ENCODE measurements at places on chromosomes 16 and 17. TPM values are rescaled to one million over a fixed set of nuclear protein-coding genes. Genes with fewer than 3 reads are reported as not detected.

Gene CCL8
- not detected for polyA plus RNA-seq

Gene TPSG1
- not detected for polyA plus RNA-seq

Gene CD300H
- polyA plus RNA-seq, result 0.50 TPM

Gene RASD1
- 0.92 TPM for polyA plus RNA-seq

Gene ITGB3
- 3.7 TPM for polyA plus RNA-seq

Gene KRT28
- polyA plus RNA-seq, result not detected

Gene NEUROD2
- not detected for polyA plus RNA-seq

Gene CEP295NL
- polyA plus RNA-seq, result 0.34 TPM

Gene TAC4
- not detected for polyA plus RNA-seq

Gene KRT39
- polyA plus RNA-seq, result not detected

Gene MTHFSD
- 12.8 TPM for polyA plus RNA-seq

Gene VAT1L
- polyA plus RNA-seq, result not detected

Gene ZNF597
- polyA plus RNA-seq, result 1.1 TPM

Gene SLFN12
- polyA plus RNA-seq, result 0.12 TPM

Gene CMTM4
- polyA plus RNA-seq, result 22.9 TPM

Gene C16orf54
- not detected for polyA plus RNA-seq

Gene IL17C
- not detected for polyA plus RNA-seq

Gene CES5A
- not detected for polyA plus RNA-seq

Gene PTX4
- 0.07 TPM for polyA plus RNA-seq

Gene MMP25
- 0.25 TPM for polyA plus RNA-seq
